ENCODE measurements at places on chromosomes 6 and 20. TPM values are rescaled to one million over a fixed set of nuclear protein-coding genes. Genes with fewer than 3 reads are reported as not detected.

Gene PGBD1
- 6.8 TPM for total RNA-seq

DNA sequence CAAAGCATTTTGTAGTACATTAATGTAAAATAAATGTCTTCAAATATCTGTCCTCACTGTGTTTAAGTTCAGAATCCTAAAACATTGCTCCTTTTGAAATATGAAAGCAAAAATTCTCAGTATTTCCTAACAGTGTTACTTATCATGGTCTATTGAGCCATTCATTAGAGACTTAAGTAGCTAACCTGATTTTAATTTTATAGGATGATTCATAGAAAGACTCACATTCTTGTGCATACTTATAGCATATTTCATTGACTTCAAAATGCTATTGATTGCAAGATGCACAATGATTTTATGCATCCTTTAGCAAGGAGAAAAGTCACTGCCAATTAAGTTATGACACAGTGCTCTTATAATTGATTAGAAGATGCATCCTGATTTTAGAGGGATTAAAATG is 85.7 kb downstream of the HIVEP1 start:
- DNase-seq, result peak; percentile 13

DNA sequence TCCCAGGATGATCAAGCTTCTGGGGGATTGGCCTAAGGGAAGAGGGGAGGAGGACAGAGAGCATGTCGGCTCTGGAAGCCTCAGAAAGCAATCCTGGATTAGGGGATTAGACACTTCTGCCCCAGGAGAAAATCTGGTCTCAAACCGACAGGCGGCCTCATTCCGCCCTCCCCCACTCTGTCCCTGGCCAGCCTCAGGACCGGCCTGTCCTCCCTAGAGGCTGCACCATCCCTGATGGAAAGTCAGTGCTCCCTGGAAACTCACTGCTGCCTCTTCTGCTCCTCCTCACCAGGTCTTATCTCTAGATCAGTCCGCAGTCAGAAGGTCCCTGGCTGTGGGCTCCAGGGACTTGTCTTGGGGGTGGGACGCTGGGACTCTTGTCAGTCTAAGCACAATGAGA is 905 bp upstream of the SLC12A5 start:
- no peak for DNase-seq

GRCh38 chr20:24995741-24996448 is 3.3 kb upstream of the APMAP start:
- DNase-seq, result no peak

GRCh38 chr6:107488875-107489635 is 862 bp upstream of the SOBP start:
- DNase-seq, result peak; percentile 19

DNA sequence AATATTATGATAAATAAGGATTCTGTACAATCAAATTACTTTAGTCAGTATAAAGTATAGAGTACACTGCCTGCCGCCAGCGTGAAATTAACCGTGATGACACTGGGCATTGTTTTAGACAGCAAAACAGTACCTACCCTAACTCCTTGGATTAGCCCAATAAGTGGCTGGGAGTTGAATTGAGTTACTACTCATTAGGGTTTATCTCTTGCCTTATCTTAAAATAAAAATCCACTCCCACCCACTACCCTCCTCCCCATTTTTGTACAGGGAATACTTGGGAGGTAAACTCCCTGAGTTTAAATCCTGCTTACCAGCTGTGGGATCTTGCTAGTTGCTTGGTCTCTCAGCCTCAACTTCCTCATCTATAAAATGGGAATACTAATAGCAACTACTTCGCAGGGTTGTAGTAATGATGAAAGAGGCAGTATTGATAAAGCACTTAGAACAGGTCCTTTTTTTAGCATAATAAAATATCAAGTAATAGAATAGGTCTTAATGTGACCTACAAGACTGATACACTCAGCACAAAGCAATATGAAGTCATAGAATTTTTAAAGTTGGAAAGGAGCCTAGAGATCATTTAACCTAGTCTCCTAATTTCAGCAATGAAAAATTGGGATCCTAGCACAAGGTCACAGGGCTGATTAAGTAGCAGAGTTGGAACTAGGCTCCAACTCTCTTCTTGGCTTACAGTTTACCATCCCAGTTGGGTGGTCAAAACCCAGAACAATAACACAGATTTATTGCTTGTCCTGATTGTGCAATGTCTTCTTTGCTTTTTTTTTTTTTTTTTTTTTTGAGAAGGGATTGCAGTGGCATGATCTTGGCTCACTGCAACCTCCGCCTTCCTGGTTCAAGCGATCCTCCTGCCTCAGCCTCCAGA is 23.8 kb downstream of the PHACTR2 start:
- peak; percentile 42 for DNase-seq
